ENCODE measurements at places on chromosomes 11 and 22. TPM values are rescaled to one million over a fixed set of nuclear protein-coding genes. Genes with fewer than 3 reads are reported as not detected.

DNA sequence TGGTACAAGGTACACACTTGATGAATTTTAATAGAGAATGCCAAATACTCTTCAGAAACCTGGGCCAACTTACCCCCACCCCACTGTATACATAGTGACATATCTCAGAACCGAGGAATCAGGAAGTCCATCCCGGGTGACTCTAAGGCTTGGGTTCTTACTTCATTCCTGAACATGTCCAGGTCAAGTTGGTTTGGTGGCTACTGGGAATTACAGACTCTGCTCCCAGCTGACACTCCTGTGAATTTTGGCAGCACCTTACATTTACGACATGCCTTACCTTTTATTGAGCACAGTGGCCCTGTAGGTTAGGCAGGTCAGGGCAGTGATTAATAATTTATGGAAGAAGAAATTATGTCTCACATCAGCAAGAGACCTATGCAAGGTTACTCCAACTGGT lies 70.1 kb upstream of the LDLRAD3 start:
- H3K27ac ChIP-seq: no peak overlapping the region
- H3K27me3 ChIP-seq: no peaks in the 10 kb centered on the region

- no peaks in the 10 kb centered on the region for H3K27me3 ChIP-seq
- H3K4me3 ChIP-seq: no peak overlapping the region
- DNase-seq: no peak
- H3K27ac ChIP-seq: no peak overlapping the region
- H3K4me1 ChIP-seq: no peaks in the 10 kb centered on the region
These were observed 215.6 kb downstream of the DDX10 start for GRCh38 chr11:108880510-108880909.

GRCh38 chr22:31192513-31192912 lies 19.6 kb upstream of the LIMK2 start:
- no peak for DNase-seq
- no peaks in the 10 kb centered on the region for H3K27me3 ChIP-seq

DNA sequence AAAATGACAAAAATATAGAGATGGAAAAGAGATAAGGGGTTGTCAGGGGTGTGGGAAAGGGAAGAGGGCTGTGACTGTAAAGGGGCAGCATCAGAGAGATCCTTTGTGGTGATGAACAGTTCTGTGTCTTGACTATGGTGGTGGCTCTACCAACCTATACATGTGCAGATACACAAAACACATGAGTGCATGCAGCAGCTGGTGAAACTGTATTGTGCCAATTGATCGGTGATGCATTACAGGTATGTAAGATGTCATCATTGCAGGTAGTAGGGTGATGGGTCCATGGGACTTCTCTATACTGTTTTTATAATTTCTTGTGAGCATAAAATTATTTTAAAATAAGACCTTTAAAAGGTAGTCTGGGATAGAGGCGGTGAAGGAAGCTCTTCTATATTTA lies 24.1 kb upstream of the ZDHHC13 start:
- DNase-seq: no peak
- H3K27ac ChIP-seq: no peak overlapping the region
- H3K27me3 ChIP-seq: no peaks in the 10 kb centered on the region
- no peak overlapping the region for H3K4me3 ChIP-seq
- H3K4me1 ChIP-seq: no peaks in the 10 kb centered on the region
- no peaks in the 10 kb centered on the region for H3K36me3 ChIP-seq

DNA sequence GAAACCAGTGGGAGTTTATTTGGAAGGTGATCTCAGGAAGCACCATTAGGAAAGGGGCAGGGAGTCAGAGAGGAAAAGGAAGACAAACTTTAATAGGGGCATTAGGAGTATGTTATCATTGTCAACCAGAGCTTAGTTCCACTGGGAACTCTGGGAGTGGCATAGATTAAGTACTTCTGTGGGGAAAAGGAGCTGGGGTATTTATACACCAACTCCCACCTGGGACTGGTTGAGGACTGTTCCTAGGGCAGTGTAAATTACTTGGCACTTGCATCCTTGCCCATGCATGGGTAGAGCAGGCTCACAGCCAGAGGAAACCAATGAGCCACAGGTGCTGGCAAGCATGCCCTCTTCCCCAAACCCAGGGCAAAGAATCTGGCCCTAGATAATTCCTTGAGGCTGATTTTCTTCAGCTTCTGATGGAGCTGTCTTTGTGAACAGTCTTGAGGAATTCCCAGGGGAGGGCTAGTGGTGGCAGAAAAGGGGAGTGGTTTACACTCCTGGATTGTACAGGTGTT lies 541.2 kb downstream of the MIAT start:
- H3K4me3 ChIP-seq: no peak overlapping the region
- H3K27me3 ChIP-seq: peaks cover 13% of the 10 kb centered on the region
- H3K4me1 ChIP-seq: peaks cover 34% of the 10 kb centered on the region
- H3K36me3 ChIP-seq: no peaks in the 10 kb centered on the region
- DNase-seq: no peak

DNA sequence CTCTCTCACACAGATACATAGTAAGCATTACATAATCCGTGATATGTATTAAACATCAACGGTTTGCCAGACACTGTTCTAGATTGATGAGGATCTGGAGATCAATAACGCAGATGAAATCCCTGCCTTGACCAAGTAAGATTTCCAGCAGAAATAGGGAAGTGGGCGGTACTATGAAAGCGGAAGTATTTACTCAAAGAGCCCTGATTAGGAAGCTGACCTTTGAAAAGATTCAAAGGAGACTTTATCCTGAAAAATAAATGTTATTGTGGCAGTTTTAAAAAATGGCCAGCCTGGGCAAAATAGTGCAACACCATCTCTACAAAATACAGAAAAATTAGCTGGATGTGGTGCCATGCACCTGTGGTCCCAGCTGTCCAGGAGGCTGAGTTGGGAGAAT lies 26.8 kb downstream of the GAB2 start:
- DNase-seq: peak; percentile 43
- H3K27ac ChIP-seq: no peak overlapping the region
- no peaks in the 10 kb centered on the region for H3K4me1 ChIP-seq
- no peak overlapping the region for H3K4me3 ChIP-seq
- H3K36me3 ChIP-seq: no peaks in the 10 kb centered on the region

DNA sequence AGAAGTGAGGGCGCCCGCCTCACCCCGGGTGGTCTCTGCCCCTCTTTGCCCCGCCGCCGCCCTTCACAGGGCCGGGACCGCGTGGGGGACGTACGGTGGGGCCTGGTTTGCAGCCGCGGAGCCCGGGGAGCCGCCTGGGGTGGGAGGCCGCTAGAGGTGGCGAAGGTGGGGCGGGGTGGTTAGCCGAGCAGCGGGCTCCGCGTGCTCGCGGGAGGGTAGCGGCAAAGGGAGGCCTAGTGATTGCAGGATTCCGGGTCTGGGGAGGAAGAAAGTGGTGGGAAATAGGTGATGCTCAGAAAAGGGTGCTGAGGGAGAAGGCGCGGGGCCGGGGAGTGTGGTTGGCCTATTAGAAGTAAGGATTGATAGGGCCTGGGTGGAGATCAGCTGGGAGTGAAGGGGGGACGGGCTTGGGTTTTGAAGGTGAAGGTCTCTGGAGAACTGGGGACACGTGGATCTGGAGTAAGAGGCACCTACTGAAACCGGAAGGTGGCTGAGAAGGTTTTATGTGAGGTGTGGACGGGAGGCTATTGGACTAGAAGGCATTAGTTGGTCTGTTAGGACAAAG lies 571 bp downstream of the FAR1 start:
- peak overlapping the region; percentile 85 for H3K27ac ChIP-seq
- H3K4me1 ChIP-seq: peaks cover 15% of the 10 kb centered on the region
- no peaks in the 10 kb centered on the region for H3K36me3 ChIP-seq

DNA sequence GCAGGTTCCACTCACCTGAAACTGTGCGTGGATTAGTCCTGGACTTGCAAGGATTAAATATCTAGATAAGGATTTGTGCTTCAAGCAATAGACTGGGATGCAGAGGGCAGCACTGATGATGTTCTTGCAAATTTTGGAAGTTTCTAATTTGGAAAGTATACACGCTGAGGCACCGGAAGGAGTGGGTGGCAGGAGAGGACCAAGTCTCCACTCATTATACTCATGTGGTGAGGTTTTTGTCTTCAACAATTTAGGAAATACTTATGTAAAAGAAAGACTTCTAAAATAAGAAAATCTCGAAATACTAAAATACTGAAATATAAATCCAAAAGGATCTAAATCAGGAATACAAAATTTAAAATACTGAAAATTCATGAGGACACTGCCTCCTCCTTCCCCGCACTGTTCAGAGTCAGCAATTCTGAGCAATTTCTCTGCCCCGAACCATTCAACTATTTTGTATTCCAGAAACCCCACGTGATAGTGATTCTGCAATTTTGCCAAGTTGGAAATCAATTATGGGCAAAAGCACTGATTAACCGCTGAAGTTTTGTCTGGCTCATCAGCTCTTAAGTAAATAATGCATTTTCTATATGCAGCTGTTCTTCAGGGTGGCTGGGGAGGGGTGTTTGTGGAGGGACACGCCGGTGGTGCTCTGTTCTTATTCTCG lies 47.0 kb upstream of the CLMP start:
- no peak overlapping the region for H3K27ac ChIP-seq
- peaks cover 4% of the 10 kb centered on the region for H3K4me1 ChIP-seq
- H3K4me3 ChIP-seq: no peak overlapping the region
- no peak for DNase-seq
- H3K27me3 ChIP-seq: no peaks in the 10 kb centered on the region

DNA sequence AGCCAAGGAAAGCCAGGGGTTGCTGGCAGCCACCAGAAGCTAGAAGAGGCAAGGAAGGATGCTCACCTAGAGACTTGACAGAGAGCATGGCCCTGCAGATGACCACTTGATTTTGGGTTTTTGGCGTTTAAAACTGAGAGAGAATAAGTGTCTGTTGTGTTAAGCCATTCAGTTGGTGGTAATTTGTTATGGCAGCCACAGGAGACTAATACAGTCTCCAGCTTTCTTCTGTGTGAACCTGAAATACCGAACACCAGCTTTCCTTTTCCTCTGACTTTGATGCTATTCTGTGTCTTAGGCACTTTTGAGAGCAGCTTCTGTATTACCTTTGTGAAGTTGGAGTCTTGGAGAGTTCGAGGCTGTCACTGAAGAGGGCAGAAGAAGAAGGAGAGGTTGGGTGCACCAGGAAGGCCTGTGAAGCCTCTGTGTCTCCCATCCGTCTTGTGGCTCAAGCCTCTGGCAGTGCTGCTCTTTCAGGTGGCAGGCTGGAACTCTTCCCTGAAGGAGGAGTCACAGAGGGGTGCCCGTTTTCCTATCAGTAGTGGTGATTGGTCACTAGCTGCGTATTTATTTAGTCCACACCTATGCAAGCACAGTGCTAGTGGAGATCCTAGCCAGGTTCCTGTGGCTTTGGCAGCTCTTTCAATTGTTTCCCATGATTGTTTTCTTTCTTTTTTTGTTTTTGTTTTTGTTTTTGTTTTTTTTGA lies 2.5 kb downstream of the TBC1D22A start:
- peaks cover 50% of the 10 kb centered on the region for H3K4me1 ChIP-seq
- H3K27me3 ChIP-seq: no peaks in the 10 kb centered on the region
- H3K36me3 ChIP-seq: peaks cover 3% of the 10 kb centered on the region
- no peak for DNase-seq
- H3K4me3 ChIP-seq: no peak overlapping the region

DNA sequence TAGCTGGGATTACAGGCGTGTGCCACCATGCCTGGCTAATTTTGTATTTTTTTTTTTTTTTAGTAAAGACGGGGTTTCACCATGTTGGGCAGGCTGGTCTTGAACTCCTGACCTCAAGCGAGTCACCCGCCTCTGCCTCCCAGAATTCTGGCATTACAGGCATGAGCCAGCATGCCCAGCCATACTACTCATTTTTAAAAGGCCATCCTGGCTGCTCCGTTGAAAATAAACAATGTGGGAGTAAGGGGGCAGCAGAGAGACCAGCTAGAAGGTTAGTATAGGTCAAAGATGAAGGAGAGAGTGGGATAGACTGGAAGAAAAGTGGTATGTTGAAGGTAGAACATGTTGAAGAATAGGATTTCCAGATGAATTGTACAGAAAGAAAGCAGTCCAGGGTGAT lies 17.6 kb upstream of the LIN7C start:
- no peaks in the 10 kb centered on the region for H3K27me3 ChIP-seq
- no peaks in the 10 kb centered on the region for H3K4me1 ChIP-seq
- DNase-seq: no peak

DNA sequence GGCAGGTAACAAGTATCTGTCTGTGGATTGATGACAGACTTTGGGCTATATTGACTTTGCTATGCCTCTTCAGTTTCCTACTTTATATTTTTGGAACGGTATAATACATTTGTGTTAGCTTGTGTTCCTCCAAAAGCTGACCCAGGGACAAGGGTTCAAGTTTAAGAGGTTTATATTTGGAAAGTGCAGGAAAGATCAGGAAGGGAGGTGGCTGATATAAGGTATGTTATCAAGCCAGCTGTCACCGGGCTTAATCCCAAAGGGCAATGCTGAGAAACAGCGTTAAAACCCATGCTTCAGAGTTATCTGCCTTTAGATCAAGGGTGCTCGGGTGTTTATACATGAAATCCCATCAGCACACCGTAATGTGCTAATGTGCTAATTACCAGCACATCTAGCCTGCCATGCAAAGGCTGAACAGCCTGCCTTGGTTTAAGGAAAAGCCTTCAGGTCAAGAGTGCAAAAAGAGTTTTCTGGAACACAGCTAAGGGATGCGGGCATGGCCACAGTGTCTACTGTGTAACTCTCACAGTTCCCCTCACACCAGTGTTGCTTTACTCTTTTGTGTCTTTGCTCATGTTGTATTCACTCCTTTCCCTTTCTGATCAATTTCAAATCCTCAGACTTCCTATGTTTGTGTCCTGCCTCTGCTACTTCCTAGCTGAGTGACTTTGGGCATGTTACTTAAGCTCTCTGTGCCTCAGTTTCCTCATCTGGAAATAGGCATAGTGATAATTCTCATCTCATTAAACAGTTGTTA lies 77.5 kb downstream of the BDNF start:
- DNase-seq: no peak
- peaks cover 33% of the 10 kb centered on the region for H3K4me1 ChIP-seq
- no peak overlapping the region for H3K27ac ChIP-seq
- no peak overlapping the region for H3K4me3 ChIP-seq

DNA sequence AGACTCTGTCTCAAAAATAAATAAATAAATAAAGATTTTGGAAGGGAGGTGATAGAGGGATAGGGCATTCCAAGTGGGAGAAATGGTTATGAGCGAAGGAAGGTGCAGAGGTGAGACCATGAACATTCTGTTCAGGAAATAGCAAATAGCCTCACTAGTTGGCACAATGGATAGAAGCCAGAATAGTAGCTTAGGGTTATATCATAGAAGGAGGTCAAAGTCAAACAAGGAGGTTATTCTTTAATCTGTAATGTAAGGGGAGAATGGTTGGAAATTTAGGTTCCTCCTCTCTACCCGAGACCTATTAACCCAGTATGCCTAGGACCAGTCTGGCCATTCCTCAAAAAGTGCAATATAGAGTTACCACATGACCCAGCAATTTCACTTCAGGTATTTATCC lies 275.8 kb downstream of the MN1 start:
- no peak overlapping the region for H3K4me3 ChIP-seq
- H3K27me3 ChIP-seq: peaks cover 3% of the 10 kb centered on the region
- no peak for DNase-seq
- H3K27ac ChIP-seq: no peak overlapping the region

- peaks cover 43% of the 10 kb centered on the region for H3K4me1 ChIP-seq
- DNase-seq: peak; percentile 84
- H3K4me3 ChIP-seq: no peak overlapping the region
These were observed 6.6 kb downstream of the APOL4 start for GRCh38 chr22:36194971-36195370.

The P2RY6 gene
- total RNA-seq: 0.53 TPM

The EP300 gene
- 34.8 TPM for total RNA-seq

The C22orf23 gene
- total RNA-seq: 0.18 TPM

All from muscle of leg (tissue), 16 donors.